Activated T-helper 1 cell treated with Interleukin-2 at 50 U/mL for 16 hours (primary cell): ENCODE measurements at places on chromosomes 12 and 14.

- no peak for DNase-seq
These were observed 88.3 kb upstream of the AMN1 start for GRCh38 chr12:31817120-31817519.

- DNase-seq, result no peak
These were observed 3.5 kb upstream of the ANKRD52 start for GRCh38 chr12:56261503-56262232.

DNA sequence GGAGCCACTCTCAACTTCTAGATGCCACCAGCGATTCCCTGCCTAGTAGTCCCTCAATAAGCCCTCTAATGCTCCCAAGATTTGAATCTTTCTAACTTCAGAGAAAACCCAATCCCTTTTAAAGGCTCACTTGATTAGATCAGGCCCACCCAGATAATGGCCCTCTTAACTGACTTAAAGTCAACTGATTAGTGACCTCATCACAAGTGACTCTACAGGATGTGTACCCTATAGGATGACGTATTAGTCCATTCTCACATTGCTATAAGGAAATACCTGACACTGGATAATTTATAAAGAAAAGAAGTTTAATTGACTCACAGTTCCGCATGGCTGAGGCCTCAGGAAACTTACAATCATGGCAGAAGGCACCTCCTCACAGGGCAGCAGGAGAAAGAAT is 49.1 kb downstream of the ANKS1B start:
- no peak for DNase-seq

- no peak for DNase-seq
These were observed 166.7 kb upstream of the PWP1 start for GRCh38 chr12:107518868-107519267.

GRCh38 chr14:92938235-92938875 is 15.4 kb downstream of the CHGA start:
- no peak for DNase-seq

GRCh38 chr14:100138082-100138787 is 21.2 kb downstream of the DEGS2 start:
- no peak for DNase-seq

- DNase-seq, result no peak
These were observed 37.2 kb upstream of the BDKRB2 start for GRCh38 chr14:96167224-96168148.

GRCh38 chr12:65025136-65025535 is 96.0 kb downstream of the WIF1 start:
- no peak for DNase-seq

- DNase-seq, result no peak
These were observed 54.2 kb upstream of the LRRK2 start for GRCh38 chr12:40170593-40170992.

- no peak for DNase-seq
These were observed 40.9 kb downstream of the CCDC85C start for GRCh38 chr14:99562856-99563748.

- no peak for DNase-seq
These were observed 24.2 kb upstream of the HIF1A start for GRCh38 chr14:61671082-61671481.

- no peak for DNase-seq
These were observed 37.0 kb downstream of the ANAPC7 start for GRCh38 chr12:110366321-110367142.

DNA sequence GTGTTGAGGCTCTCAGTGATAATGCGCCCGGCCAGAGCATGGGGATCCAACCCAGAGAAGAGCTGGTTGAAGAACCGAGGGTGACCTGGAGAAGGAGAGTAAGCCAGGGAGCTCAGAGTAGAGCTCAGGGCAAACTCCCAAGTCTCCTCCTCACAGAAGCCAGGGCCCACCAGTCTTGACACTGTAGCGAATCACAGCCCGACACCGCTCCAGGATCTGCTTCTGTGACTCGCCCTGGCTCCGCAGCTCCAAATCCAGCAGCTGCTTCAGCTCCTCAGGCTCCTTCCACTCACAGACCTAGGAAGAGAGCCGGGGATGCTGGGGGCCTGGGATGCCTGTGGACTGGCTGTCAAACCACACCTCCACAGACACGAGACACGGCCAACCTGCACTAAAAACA is 8.2 kb upstream of the ZNF740 start:
- DNase-seq, result no peak

DNA sequence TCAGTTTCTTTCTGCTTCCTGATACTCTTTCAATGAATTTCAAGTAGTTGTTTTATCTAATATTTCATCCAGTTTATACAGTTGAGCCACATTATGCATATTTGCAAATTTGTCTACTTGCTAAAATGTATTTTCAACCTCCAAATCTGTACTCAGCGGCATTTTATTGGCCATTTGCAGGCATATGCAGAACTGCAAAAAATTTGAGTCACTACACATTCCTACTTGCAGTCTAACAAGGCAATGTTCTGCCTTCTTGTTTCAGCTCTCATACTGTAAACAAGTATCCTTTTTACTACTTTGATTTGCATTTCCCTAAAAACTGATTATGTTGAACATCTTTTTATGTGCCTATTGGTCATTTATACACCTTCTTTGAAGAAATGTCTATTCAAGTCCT is 55.0 kb downstream of the POLR3B start:
- DNase-seq, result no peak

DNA sequence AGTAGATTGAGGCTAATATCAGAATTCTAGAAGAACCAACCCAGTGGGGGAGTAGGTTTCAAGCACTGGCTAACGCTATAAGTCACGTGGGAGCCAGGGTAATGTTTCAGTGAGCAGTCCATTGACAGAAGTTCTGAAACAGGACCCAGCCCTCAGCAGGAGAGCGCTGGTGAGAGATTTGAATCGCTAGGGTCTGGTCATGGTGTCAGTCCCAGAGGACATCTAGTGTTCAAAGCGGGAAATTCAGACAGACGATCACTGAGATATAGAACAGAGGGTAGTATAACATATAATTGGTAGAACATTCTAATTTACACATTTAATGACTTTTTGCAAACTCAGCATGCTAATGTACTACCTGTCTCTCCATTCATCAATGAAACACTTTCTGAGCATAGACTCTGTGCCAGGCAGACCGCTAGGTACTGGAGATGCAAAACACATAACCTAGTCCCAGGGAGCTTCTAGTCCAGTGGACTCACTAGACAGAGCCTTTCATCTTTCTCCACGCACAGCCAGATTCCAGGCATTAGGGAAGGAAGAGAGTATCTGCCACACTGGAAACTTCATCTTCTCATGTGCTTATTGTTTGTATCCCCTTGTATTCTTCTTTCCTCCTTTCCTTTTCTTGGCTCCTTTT is 35.4 kb upstream of the RNASE3 start:
- DNase-seq, result no peak

GRCh38 chr12:129103231-129103630 is 250.0 kb downstream of the GLT1D1 start:
- DNase-seq, result no peak

- no peak for DNase-seq
These were observed 329.0 kb upstream of the SFSWAP start for GRCh38 chr12:131381716-131382430.

DNA sequence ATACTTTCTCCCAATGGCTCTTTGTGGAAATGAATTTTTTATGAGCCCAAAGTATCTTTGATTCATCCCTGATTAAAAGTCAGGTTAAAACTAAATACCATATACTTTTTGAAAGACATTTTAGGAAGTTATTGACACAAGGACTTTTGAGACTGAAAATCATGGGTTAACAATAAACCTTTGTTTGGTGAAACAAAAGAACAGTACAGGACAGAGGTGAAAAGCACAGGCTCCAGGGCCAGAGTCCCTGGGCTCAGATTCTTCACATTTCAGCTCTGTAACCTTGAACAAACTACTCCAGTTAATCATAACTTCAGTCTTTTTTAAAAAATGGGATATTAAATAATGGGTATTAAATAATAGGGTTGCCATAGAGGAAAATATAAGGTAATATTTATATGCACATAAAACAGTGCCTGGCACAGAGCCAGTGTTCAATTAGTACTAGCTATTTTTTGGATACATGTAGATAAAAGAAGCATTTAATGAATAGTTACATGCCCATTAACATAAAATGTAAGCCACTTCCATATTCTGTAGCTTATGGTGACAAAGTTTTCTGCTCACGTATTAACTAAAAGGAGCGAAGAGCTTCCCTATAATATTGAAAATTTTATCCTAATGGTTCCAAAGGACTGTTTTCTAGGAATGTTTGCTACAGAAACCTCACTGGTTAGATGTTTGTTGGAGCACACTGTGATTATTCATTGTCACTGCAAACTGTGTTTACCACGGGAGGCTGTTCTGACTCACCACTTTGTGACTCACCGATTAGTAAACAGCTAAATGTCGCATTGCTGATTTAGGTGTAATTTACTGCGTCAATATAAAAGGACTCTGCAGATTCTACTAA is 255.4 kb downstream of the DAD1 start:
- no peak for DNase-seq

DNA sequence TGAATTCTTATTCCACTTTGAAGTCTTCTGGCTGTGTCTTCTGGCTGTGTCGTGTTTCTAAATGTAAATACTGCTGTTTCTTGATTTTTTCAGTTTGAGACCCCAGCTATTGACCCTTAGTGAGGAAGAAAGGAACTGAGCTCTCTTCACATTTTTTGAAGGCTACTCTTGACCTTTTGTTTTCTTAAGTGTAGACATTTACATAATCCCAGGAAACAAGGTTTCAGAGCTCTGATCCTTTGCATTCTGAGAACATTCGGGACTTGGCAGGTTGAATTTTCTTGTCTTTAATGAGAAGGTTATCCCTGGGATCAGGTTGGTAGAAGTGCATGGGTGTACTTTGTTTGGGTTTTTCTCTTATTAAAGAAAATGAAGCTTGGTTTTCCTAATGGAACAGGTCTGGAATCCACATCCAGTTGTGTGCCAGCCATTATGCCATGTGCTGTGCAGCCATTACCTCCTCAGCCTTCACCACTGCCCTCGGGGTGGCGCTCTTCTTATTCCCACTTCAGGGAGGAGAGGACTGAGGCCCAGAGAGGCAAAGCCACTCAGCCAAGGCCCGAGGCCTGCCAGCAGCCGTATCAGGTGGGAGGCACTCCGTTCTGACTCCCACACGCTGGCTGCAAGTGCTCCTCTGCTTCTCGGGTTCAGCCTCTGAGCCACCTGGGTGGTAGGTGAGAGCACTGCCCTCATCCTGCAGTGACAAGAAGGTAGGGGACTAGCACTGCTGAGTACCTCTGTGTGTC is 120.9 kb downstream of the BEGAIN start:
- DNase-seq, result no peak

- no peak for DNase-seq
These were observed 2.0 kb upstream of the PIGH start for GRCh38 chr14:67602076-67602475.

- no peak for DNase-seq
These were observed 319.5 kb downstream of the PAWR start for GRCh38 chr12:79371226-79371625.

GRCh38 chr12:82804601-82805000 is 117.9 kb downstream of the TMTC2 start:
- DNase-seq, result no peak

GRCh38 chr14:58752771-58753201 is 115.0 kb downstream of the DACT1 start:
- no peak for DNase-seq

DNA sequence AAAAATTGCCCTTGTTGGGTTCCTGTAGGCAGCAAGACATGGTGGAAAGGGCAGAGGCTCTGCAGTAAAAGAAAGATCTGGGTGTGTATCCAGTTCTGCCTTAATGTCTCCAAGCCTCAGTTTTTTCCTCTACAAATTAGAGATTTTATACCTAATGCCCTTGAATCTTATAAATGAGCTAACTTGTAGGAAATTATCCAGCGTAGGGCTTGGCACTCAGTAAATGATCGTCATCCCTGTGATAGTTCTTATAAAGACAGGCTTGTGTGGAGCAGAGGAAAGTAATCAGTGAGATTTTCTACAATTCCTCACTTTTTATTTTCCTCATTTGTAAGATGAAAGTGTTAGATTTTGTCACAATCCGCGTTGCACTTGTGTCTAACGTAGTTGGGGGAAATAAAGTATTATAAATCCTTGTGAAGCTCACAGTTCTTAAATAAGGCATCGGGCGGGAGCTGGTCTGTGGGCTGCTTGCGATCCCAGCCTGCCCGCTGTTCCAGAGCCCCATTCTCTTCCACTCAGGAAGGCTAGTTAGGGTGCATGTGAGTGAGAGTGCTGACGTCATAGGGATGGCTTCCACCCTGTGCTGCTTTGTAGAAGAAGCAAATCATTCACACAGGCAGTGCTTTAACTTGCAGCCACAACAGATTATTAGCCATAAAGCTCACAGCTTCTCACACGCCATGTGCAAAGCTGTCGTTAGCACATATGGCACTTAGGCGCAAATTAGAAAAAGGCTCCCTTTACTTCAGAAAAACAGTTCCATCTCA is 87.6 kb downstream of the EML1 start:
- no peak for DNase-seq

- DNase-seq, result no peak
These were observed 42.8 kb downstream of the KDM2B start for GRCh38 chr12:121537814-121538698.

- no peak for DNase-seq
These were observed 876.4 kb upstream of the SEL1L start for GRCh38 chr14:82410064-82410463.

DNA sequence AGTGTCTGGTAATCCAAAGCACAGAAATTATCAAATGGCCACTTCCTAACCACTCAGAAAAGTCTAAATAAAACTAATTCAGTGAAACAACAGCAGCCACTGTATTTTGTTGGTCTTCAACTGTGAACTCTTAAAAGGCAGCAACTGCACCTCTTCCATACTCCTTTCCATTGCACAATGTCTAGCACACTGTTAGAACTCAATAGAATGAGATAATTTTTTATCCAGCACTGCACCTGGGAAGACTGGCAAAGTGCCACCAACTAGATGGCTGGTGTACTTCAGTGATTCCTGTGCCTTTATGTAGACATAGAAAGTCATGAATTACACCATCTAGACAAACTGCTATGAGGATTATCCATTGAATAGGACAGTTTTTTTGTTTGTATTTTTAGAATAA is 26.2 kb downstream of the LGR5 start:
- DNase-seq, result no peak

GRCh38 chr12:97300431-97300830 is 162.2 kb upstream of the RMST start:
- no peak for DNase-seq

GRCh38 chr14:76834241-76834661 is 8.0 kb downstream of the LRRC74A start:
- DNase-seq, result no peak

DNA sequence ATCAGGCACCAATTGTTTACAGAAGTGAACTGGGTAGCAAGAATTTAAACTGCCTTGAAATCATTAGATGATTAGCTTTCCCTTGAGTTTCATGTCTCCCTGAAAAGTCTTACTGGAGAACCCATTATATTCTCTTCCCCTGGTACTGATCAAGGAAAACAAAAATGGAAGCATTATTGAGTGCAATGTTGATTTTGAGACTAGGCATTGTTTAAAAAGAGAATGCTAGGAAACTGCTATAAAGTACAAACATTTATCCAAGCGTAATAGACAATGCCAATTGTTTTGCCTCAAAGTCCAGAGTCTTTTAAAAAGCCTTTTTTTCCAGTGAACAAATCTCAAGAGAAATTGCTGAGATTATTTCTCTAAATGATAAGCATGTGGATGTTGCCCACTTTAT is 197.0 kb downstream of the CCER1 start:
- DNase-seq, result no peak

GRCh38 chr12:43285159-43285598 is 266.8 kb downstream of the ADAMTS20 start:
- no peak for DNase-seq

- DNase-seq, result no peak
These were observed 454.1 kb upstream of the FLRT2 start for GRCh38 chr14:85075694-85076476.

- no peak for DNase-seq
These were observed 8.7 kb upstream of the JDP2 start for GRCh38 chr14:75418850-75419768.

- no peak for DNase-seq
These were observed 22.6 kb downstream of the C12orf75 start for GRCh38 chr12:105352940-105353635.
